ENCODE measurements at places on chromosomes 7 and 10.

DNA sequence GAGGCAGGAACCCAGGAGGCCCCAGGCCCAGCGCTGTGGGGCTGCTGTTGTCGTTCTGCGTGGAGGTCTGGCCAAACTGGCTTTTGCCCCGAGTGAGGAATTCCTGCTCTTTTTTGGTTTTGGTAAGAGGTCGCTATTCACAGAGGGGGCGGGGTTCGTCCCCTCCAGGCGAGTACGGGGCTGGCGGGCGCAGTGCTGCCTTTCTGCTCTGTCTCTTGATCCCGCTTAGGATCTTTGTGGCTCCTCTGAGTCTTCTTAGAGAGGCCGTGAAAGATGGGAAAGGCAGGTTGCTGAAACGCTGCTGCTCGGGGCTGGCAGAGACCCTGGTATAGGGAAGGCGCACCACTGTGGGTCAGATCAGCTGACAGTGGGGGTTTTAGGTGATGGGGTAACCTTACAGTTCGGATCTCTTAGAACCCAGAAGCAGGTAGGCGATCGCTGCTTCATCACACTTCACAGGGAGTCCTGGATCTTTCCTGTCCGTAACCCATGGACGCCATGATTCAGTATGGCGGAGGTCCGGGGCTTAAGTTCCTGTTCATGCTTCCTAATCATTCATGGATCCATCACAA is 136.7 kb downstream of the KIF20B start:
- DNase-seq = no peak

- DNase-seq = no peak
These were observed 157.3 kb downstream of the LRRC4 start for GRCh38 chr7:127873715-127874636.

DNA sequence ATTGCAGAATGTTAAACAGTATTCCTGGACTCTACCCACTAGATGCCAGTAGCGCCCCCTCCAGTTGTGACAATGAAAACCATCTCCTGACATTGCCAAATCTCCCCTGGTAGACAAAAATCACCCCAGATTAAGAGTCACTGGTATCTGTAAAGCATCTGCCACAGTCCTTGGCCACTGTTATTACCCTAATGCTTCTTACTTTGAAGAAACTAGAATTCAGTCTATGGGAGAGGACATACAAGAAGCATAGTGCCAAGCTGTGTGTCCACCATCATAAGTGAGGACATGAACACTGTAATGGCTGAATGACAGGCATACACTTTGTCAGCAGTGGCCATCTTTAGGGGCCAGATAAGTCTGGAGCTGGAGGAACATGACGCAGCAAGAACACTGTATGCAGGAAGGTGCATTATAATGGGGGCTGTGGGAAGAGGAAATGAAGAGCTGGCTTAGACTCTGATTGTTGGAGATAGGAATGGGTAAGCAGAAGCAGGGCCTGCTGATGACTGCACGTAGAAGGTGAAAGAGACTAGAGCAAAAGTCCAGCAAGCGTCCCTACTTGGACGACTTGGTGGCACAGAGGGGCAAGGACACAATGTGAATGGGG is 32.5 kb downstream of the CBX3 start:
- DNase-seq = no peak

DNA sequence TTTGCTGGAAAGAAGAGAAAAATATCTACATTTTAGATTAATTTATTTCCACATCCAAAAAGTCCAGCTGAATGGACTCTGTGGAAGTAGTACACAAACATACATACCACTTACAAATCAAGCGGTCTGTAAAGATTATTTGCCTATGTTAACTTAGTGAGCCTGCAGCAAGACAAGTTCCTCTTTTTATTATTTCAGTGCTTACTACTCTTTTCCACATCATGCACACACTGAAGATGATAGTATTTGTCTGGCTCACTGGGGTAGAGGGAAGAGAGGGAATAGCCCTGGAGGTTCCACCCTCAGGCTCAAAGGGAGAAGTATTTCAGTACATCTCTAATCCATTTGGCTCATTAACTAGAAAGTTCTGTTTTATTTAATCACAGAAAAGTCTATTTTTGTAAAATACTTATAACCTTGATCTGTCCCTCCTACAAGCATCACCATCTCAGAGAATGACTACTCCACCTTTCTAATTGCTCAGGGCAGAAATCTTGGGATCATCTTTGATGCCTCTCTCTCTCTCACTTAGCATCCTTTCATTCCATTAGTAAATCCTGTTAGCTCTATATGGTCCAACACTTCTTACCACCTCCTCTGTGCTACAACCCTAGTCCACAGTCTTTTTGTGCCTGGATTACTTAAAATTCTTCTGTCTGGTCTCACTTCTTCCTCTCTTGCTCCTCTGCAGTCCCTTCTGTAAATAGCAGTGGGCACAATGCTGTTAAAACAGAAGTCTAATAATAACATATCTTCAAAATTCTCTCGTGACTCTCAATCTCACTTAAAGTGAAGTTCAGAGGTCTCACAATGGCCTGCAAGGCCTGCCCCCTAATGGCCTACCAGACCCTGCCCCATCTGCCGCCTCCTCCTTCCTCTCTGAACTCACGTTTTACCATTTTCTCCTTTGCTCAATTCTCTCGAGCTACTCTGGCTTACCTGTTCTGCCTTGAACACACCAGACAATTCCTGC is 64.3 kb upstream of the CCDC6 start:
- no peak for DNase-seq

- DNase-seq = no peak
These were observed 66.5 kb downstream of the DIP2C start for GRCh38 chr10:623014-623413.

DNA sequence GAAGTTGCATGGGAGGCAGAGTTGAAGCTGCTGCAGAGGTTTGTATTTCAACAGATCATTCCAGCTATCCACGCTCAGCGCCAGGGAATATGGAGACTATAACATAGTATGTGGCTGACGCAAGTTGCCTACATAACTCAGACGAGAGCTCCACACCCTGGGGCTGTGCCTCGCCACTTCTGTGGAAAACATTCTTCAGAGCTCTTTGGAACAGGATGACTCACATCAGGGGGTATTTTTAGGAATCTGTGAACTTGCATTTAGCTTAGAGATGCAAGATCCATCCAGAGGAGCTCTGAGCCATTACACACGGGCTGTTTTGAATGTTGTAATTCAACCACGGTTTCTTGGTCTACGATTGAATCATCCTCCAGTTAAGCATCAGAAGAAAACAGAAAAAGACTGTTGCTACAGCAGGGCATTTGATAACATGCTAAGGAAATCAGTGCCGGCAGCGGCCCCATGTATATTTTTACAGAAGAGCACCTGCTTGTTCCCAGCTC is 481.5 kb upstream of the AKR1E2 start:
- peak; percentile 92 for DNase-seq

GRCh38 chr7:39091774-39092173 is 114.1 kb downstream of the POU6F2 start:
- DNase-seq = no peak

All from A549 (cell line).